DMS 273 treated with DMSO at 0.1 percent for 48 hours (cell line): ENCODE measurements at places on chromosomes 13 and 19.

- no peak for DNase-seq
Measured at GRCh38 chr19:39543477-39543857, 3.5 kb upstream of the EID2 start.

DNA sequence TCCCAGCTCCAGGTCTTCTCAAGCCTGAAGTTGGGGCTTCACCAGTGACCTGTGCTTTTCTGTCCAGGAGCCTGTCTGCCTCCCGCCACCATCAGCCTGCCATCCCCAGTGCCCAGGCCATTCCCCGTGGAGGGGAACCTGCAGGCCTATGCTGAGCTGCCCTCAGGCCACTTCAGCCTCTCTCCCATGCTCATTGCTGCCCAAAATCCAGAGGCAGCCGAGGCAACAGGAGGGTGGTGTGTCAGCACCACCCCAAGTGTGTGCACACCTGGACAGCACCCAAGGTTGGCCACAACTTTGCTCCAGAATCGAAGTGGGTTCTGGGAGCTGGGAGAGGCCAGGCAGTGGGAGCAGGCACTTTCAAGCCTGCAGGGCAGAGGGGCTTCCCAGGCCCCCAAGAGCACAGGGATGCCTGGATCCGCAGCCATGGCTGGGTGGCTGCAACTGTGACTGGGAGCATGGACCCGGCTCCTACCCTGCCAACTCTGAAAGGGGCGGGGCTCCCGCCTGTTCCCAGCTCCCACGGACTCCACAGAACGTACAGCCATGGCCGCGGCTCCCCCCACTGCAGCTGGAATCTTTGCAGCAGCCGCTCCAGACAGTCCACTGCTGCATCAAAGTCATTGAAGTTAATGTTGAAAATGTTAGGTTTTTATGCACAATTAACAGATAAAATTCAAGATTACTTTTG is 1747.0 kb downstream of the OLFM4 start:
- no peak for DNase-seq

GRCh38 chr19:9862938-9863337 is 27.8 kb downstream of the PIN1 start:
- DNase-seq: no peak

GRCh38 chr19:47720669-47721422 is 7.6 kb downstream of the EHD2 start:
- no peak for DNase-seq

DNA sequence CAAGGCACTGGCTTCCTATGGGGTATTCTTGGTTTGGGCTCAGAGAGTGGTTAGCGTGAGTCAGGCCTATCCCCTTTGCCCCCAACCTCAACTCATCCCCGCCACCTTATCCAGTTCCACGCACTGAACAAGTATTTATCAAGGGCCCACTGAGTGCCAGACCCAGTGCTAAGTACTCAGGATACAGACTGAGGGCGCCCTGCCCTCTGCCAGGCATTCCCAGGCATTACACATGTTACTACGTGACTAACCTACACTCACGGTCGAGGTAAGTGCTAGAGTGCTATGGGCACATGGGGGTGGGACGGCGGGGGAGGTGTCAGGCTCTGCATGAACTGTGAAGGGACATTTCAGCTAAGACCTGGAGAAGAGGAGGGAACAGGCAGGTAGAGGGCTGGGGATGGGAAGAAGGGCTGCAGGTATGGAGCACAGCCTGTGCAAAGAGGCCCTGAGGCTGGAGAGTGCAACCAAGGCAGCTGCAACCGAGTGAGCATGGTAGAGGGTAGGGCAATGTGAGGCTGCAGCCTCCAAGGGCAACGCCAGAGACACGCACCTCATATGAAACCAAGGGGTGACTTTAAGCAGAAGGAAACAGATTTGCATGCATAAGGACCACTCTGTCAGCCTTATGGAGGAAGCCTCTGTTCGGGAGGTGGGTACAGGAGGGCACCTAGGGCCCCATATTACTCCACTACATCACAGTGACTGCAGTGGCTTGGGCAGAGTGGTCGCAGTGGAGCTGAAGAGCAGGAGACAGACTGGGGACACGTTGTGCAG is 22.5 kb downstream of the DHRS12 start:
- DNase-seq: no peak

DNA sequence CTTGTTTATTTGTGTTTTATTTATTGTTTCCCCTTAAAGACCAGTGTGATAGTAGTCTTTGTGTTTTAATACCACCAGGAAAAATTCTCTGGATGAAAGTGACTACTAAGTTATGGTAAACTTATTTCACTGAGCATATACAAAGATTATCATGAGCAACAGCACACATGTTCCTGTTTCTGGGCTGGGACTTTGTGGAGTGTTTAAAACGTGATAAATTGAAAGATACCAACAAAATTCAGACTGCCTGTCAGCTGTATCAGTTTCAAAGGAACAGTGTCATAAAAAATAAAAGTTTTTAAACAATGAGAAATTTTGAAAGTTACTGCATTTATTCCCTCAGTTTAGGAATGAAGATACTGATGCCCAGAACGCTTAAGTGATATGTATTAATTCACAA is 259.4 kb downstream of the DACH1 start:
- DNase-seq: no peak

GRCh38 chr19:33718651-33719254 is 77.9 kb upstream of the KCTD15 start:
- DNase-seq: no peak

DNA sequence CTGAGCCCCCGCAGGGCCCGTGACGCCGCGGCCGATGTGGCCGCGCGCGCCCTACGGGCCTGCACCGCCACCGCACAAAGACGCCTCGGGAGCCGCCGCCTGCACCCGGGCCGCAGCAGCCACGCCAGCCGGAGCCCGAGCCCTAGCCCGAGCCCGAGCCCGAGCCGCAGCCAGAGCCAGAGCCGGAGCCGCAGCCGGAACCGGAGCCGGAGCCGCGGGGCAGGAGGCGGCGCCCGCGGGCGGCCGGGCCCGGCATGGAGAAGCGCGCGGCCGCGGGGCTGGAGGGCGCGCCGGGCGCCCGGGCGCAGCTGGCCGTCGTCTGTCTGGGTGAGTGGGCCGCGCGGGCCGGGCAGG is 379 bp downstream of the LRP3 start:
- DNase-seq: no peak

- no peak for DNase-seq
Measured at GRCh38 chr13:95503662-95504061, 48.9 kb upstream of the CLDN10 start.

DNA sequence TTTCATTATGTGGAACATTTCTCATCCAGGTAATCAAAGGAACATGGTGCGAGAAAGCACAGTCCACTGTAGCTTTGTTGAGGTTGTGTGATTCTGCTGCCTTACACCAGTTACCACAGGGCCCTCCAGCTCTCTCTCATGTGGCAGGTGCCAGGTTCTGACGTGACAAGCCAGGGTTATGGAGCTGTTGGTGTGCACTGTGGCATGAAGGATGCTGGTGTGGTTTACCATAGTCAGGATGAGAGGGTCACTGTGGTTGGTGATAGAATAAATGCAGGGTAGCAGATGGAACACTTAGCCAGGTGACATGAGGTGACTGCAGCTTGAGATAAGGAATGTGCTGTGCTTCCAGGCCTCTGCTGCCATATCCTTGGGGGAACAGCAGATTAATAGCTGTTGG is 7.4 kb downstream of the ZNF223 start:
- DNase-seq: no peak

DNA sequence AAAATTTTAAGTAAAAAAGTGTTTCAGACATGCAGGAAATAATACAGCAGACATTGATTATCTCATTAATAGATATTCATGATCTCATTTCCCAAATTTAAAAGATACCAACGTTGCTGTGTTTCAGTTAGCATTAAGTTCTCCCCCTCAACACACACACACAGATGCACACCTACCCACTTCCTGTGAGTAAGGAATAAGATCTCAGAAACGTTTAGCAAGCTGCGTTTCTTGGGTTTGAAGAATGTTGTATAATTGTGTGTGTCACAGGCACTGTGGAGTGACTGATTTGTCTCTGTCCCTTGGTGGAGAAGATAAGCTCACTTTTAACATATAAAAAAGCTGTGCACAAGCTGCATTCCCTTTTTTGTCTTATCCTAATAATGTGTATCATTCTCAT is 196.8 kb downstream of the PDS5B start:
- no peak for DNase-seq

- DNase-seq: no peak
Measured at GRCh38 chr13:99432609-99433542, 68.4 kb upstream of the TM9SF2 start.

DNA sequence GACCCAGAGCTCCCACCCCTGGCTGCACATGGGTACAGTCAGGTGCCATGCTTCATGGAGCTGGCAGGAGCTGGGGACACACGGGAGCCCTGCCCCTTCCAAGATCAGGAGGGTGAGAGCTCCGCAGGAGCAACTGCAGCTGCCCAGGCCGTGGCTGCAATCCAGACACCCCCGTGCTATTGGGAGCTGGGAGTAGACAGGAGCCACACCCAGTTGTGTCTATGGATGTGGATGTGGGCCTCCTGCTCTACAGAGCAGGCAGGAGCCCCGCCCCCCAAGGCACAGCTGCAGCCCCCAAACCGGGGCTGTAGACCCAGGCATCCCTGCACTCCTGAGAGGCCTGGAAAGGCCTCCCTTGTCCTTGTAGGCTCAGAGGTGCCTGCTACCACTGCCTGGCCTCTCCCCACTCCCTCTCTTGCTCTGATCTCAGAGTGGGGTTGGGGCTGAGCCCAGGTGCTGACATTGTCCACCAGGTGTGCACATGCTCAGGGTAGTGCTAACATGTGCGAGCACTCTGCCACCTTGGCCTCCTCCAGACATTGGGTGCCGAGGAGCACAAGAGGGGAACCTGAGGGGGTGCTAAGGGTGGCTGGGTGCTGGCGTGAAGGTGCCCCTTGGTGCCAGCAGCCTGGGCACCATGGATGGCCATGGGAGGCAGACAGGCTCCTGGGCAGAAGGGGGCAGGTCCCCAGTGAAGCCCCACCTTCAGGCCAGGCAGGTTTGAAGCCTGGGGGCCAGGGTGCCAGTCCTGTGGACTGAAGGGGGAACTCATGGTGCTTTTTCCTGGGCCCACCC is 8.0 kb upstream of the BAX start:
- DNase-seq: no peak

- DNase-seq: no peak
Measured at GRCh38 chr19:2464389-2464788, 7.6 kb upstream of the LMNB2 start.

DNA sequence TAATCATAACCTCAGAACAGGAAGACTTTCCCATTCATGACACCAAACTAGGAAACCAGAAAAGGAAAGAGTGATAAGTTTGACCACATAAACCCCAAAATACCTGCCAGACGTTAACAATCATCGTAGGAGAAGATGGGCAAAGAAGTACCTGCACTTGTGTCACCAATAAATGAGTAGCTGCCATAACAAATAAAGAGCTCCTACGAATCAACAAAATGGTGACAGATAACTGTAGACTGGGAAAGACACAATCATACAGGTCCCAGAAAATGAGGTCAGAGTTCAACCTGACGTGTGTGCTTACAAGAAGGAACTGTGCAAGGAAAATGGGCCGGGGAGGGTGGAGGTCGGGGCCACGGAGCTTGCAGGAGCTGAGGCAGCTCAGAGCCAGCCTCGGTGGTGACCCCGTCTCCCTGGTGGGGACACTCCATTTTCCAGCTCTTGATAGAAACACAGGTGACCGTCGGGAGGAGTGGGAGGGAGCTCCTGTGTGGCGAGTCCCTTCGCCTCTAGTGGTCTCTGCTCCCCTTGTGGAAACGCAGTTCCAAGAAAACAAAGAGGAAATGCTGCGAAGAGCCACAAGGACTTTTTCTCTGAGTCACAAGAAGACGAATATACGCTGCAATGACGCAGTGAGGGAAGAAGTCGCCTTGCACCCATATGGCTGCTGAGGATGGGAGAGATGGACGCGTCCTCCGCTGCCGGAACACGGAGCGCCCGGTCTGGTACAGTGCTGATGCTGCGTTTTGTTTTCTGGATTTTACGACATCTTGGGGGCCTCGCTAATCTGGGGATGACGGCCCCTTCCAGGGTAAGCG is 9.5 kb downstream of the PIP5K1C start:
- no peak for DNase-seq

DNA sequence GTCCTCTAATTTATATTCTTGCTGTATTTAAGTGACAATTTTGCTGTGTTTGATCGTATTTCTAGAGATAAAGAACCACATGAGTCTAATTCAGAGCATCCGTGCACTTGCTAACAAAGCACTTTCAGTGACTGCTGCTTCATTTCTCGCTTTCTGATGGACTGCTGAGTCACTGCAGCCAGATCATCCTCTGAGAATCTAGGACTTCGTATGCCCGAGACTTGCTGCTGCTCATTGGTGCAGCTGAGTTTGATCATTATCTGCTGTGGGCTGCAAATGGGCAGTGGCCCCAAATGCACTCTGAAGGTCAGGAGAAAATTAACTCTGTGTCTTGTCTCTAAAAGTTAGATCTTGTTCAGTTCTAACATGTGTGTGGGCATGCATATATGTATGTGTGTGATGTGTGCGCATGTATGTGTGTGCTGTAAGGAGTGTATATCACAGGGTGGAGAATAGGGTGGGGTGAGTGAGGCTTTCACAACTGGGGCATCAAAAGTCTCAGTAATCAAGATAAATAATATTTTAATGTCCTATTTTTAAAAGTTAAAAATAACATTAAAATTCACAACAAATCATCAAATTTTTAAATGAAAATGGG is 342.6 kb downstream of the MTUS2 start:
- no peak for DNase-seq

DNA sequence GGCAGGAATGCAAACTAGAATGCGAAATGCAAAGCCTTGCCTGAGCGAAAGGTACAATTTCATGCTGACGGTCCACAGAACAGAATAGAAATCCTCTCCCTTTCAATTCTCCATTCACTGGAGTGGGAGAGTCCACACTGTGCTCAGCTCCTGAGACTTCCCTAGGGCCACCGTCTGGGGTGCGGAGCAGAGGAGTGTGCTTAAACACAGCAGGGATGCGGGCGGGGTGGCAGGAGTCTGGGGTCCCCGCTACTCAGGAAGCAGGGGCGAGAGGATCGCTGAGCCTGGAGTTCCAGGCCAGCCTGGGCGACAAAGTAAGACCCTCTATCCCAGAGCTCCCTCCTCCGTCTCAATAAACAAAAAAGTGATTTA is 552 bp upstream of the ZNF816 start:
- DNase-seq: no peak

DNA sequence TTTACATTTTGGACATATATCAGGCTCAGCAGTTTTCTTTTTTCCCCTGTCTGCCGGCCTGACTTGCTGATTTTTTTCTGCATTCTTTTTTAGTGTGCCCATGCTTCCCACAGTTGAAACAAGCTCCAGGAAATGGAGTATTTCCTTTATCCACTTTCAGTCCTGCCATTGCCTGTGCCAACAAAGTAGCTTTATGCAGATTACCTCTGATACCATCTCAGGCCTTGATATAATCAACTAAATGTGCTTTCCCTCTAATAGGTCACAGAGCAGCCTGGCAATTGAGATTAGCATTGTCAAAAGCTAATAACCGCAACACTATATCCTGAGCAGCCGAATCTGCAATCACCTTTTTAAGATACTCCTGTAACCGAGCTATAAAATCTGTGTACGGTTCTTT is 9.2 kb downstream of the MRPS12 start:
- DNase-seq: no peak

DNA sequence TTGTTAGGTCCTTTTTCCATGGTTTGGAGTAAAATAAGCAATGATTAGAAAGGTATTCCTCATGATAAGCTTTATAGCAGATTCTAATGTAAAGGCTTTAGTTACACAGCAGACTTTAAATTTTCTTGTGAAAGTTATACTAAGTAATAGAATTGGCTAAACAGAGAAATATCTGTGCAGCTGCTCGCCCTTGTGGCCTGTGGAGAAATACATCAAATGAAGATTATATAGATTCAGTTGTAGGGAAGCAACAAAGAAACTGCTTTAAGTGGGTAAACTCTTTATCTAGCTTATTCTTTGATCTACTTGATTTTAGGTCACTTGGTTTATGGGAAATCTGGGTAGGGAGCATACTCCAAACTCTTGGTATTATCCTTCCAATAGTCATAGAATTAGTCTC is 1269.7 kb upstream of the SPRY2 start:
- no peak for DNase-seq
